Activated naive CD8-positive, alpha-beta T cell treated with anti-CD3 and anti-CD28 coated beads for 36 hours (primary cell): ENCODE measurements at places on chromosomes 11 and 22. TPM values are rescaled to one million over a fixed set of nuclear protein-coding genes. Genes with fewer than 3 reads are reported as not detected.

Gene GALNT18
- 10.5 TPM for total RNA-seq

Gene CRYBB3
- total RNA-seq = 0.35 TPM

- DNase-seq = no peak
These were observed 195.7 kb downstream of the ADAMTS15 start for GRCh38 chr11:130644187-130644586.

- DNase-seq = peak; percentile 79
These were observed 449.3 kb downstream of the OPCML start for GRCh38 chr11:133082841-133083488.

- no peak for DNase-seq
These were observed 546.0 kb downstream of the MN1 start for GRCh38 chr22:27255580-27255979.

GRCh38 chr11:19938866-19939265 lies 221.4 kb downstream of the DBX1 start:
- no peak for DNase-seq
